Stimulated activated CD4-positive, alpha-beta T cell treated with anti-CD3 and anti-CD28 coated beads, Interleukin-1b, Interleukin-23, amount 100 ng/mL, for 1 hour (primary cell): ENCODE measurements at places on chromosomes 7 and 10.

- DNase-seq = no peak
Measured at GRCh38 chr7:70456719-70457118, 675.2 kb upstream of the GALNT17 start.

GRCh38 chr10:94279835-94280709 lies 82.7 kb downstream of the NOC3L start:
- peak; percentile 9 for DNase-seq

GRCh38 chr7:151312356-151312755 lies 29.3 kb upstream of the NUB1 start:
- DNase-seq = no peak

DNA sequence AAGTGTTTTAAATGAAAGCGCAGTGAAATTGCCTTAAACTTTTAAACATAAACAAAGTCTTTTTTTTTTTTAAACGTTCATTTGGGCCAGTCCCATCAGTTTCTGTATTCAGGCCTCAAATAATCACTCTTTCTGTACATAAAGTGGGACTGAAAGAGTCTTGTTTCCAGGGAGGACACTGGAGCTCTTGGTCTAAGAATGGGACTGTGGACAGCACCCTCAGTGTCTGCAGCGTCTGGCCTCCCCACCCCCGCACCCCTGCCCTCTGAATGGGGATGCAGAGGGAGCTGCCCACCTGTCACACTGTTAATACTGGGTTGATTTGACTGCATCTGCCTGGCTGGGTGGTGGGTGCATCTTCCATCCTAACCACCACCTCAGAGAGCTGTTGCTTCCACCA lies 5.2 kb downstream of the ZNF365 start:
- no peak for DNase-seq
